LHCN-M2 (cell line): ENCODE measurements at places on chromosomes 6 and 20. TPM values are rescaled to one million over a fixed set of nuclear protein-coding genes. Genes with fewer than 3 reads are reported as not detected.

Gene SCRT2
- not detected in 2 replicates for total RNA-seq

Gene FAM209A
- not detected in 2 replicates for total RNA-seq

Gene R3HDML
- total RNA-seq: not detected in 2 replicates

Gene OGFRL1
- total RNA-seq: 30.7 and 35.3 TPM in 2 replicates

Gene CDYL
- 9.4 and 13.0 TPM in 2 replicates for total RNA-seq

Gene MCHR2
- total RNA-seq: not detected in 2 replicates

Gene GJA10
- not detected in 2 replicates for total RNA-seq

Gene B3GALT4
- 0.06 and 0.19 TPM in 2 replicates for total RNA-seq

Gene CCN2
- total RNA-seq: 46.6 and 51.8 TPM in 2 replicates

Gene RBBP8NL
- total RNA-seq: not detected in 2 replicates

Gene SLC22A16
- not detected in 2 replicates for total RNA-seq

Gene LAMA2
- 92.0 and 112 TPM in 2 replicates for total RNA-seq
